Transverse colon (tissue), 4 donors: ENCODE measurements at places on chromosomes 2 and 18. TPM values are rescaled to one million over a fixed set of nuclear protein-coding genes. Genes with fewer than 3 reads are reported as not detected.
A peak's percentile ranks its signal among the peaks of the same experiment; 100 is the strongest.

DNA sequence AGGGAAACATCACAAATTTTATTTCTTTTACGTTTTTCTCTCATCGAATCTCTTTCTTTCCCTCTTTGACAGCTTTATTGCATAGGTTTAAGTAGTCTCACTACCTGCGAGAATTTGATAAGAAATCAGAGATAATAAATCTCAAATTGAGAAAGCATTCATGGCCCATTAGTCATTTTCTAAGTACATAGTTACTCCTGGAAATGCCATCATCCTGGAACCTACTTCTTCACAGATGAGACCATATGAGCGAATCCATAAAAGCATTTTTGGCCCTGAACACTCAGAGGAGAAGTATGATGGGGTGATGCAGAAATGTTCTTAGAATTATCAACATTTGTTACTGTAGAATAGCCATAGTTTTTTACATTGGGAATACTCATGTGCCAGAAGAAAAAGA, 138.0 kb upstream of the ARHGAP28 start:
- DNase-seq = no peak

- peak; percentile 85 for DNase-seq
These were observed 86.8 kb downstream of the SEMA4F start for GRCh38 chr2:74740741-74741431.

DNA sequence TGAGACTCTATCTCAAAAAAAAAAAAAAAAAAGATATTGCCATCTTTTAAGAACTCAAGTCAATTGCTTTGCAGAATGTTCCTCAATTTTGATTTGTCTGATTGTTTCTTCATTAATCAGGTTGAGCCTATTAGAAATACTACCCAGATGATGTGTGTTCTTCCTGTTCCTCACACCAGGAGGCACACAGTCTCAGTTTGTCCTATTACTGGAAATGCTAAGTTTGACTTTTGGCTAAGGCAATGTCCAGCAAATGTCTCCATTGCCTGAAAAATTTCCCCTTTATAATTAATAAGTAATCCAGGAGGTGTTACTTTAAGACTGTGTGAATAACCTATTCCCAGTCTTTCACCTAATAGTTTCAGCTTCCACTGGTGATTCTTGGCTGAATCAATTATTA, 28.4 kb downstream of the BOLA3 start:
- no peak for DNase-seq

DNA sequence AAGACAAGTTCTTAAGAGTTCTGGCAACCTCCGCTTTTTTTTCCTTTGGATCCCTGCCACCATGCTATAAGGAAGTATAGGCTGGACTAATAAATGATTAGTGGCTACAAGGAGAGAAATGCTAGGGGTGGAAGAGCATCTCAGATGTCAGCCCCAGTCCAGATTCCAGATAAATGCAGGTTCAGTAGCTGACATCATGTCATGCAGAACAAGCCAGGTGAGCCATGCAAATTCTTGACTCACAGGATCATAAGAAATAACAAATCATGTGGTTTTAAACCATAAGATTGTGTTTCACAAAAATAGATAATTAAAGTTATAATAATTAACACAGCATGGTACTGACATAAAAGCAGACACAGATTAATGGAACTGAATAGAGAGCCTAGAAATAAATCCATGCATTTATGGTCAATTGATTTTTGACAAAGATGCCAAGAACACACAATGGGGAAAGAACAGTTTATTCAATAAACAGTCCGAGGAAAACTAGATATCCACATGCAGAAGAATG, 152.9 kb upstream of the SESTD1 start:
- DNase-seq = no peak

GRCh38 chr18:61308004-61308403, 25.2 kb upstream of the CDH20 start:
- no peak for DNase-seq

- DNase-seq = no peak
These were observed 7.8 kb downstream of the ZNF892 start for GRCh38 chr2:95215018-95215612.

Gene C2orf42
- total RNA-seq = 2.2 TPM

Gene BOLL
- total RNA-seq = not detected

Gene GREB1L
- total RNA-seq = 1.1 TPM
